Cerebellar cortex (tissue), 1 donor: ENCODE measurements at places on chromosomes 1 and 21.

- no peak for DNase-seq
Observed at GRCh38 chr1:40886318-40887011, 24.3 kb upstream of the CITED4 start.

GRCh38 chr1:40539338-40539737 is 7.9 kb downstream of the ZNF684 start:
- DNase-seq, result no peak

GRCh38 chr1:178461701-178462100 is 35.1 kb downstream of the CLEC20A start:
- DNase-seq, result no peak

DNA sequence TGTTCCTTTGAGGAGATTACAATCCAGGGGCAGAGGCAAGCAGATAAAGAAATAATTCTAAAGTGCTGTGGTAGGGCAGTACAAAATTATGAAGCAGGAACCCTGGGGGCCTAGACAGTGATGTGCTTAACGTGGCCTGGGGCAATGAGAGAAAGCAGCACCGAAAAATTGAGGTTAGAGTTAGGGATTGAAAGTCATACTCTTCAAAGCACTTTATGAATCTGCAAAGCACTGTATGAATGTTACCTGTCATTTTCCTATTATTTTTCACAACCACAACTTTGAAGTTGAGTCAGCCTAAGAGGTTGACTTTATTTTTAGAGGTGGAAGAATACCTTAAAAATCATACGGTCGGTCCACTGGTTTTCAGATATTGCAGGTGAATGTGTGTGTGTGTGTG is 183.4 kb upstream of the NFIA start:
- DNase-seq, result no peak

DNA sequence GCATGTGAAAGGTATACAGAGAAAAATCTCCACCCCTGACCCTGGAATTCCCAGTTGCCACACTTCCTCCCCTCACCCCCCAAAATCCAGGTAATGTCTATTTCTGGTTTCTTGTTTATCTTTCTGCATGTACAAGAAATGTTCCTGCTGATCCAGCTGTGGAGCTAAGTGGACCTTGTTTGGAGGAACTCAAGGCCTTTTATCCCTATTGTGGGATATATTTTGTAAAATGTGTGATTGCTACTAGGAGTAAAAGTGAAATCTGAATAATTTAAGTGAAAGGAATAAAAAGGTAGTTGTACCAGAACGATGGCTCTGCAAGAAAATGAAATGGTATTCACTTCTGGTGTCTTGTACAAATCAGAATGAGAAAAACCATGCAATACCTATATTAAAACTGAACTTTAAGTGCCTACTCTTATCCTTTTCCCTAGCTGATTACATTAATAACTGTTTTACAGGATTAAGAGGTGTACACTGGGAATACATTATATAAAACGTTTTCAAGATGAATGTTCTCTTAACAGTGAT is 3.0 kb downstream of the SPEN start:
- DNase-seq, result no peak

DNA sequence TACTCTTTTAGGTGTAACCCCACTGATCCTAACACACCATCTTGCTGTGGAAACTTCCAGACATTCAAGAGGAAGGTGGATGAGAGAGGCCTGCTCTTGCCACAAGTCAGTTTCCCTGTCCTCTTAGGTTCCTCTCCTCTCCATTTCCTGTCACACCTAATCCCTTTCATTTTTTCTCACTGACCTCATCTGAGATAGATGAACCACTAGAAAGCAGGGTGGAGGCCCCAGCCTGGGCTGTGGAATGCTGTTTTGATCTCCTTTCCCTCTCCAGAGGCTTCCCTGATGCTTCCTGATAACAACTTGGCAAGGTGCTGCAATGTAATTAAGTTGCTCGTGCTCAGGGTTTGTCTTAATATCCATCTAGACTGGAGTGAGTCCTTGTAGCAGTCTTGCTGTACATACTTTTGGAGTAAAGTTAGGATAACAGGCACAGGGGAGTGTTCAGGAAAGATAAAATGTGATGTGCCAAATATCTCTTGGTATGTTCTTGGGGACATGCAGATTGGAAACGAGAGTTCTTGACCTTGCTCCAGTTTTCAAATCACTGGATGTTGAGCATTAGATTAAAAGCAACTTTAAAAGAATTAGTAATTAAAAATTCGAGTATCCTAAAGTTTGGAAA is 11.2 kb downstream of the LRRC42 start:
- no peak for DNase-seq

DNA sequence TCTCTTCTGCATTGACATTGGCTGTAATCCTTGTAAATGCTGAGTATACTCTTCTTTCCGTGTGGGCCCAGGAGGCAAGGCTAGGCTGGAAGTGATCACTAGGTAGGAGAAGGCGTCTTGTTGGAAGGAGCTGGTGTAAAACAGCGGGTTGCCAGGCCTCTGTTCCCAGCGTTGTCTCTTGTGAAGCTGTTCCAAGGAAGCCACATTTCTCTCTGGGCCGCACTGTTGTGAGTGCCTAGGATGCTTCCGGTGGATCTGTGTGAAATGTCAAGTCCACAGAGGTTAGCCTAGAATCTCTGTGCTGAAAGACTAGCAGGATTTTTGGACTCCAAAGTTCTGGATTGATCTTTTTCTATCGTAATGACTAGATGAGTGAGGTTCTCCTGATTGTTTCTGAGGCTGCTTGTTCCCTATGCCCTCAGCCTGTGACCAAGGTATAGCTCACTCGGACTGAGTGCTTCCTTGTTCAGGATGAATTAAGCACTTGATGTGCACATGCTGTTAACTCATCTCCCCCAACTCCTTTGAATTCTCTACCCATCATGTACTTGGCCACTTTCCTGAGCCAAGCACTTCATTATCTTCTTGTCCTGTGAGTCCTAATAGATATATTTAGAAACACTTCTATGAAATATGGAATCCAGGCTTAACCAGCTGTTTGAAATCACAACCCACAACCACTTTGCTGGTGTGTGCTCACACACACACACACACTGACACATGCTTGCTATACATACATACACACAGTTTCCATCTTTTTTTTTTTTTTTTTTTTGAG is 63.3 kb downstream of the PBX1 start:
- no peak for DNase-seq

DNA sequence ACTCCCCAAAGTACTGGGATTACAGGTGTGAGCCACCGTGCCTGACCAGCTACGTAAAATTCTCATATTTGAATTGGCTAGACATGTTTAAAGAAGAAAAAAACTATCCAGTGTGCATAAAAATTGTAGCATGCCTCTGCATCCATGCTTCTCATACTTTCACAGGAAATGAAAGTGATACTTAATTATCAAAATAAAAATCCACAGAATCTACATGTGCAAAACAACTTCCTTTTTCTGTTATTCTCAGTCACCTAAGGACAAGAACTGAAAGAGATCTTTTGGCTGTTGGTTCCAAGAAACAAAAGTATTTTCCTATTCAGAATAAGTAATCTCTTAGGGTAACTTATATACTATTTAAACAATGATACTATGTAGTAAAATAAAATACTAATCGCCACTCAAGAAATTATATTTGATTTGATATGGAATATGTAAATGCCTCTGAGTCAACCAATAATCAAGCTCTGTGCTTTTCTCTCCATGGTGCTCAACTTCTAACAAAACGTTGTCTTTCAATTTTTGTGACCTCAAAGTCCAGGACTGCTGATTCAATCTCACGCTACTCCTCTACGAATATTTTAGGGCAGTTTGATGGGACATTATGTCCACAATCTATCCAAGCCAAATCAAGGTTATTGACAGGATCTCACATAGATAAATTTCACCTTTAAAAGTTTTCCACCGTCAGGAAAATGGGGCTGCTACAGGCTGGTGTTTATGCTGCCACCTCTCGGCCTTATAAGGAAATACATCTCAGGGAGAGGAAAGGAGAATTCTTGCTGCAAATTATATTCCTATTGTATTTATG is 102.7 kb downstream of the ZNF281 start:
- DNase-seq, result peak; percentile 20

GRCh38 chr1:50474859-50475809 is 51.9 kb upstream of the DMRTA2 start:
- peak; percentile 22 for DNase-seq

- DNase-seq, result no peak
Observed at GRCh38 chr1:82901118-82901517, 1097.8 kb downstream of the TTLL7 start.

DNA sequence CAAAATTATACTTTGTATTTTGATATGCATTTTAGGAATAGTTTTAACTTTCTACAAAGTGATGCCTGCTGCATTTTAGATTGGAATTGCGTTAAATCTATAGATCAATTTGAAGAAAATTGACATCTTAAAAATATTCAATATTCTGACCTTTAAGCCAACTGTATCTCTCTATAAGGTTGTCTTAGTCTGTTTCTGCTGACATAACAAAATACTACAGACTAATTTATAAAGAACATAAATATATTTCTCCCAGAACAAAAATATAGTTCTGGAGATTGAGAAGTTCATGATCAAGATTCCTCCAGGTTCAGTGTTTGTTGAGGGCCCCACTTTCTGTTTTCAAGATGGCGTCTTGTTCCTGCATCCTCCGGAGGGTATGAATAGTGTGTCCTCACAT is 73.6 kb upstream of the NEGR1 start:
- DNase-seq, result no peak

DNA sequence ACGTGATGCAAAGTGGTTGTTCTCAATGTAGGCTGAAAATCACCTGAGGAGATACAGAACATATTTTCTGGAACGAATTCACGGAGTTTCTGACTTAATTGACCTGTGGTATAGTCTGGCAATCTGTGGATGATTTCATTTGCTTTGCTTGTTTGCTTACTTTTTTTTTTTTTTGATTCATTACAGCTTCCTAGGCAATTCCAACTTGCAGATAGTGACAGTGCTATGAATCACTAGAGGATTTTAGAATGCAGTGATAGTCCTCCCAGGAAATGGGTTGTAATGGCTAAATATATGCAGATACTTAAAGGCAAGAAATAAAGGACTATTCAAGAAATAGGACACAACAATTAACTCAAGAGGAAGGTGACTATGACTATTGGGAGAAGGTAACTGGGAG is 1378.1 kb upstream of the PRMT6 start:
- DNase-seq, result no peak

- DNase-seq, result no peak
Observed at GRCh38 chr1:79549201-79549600, 542.7 kb upstream of the ADGRL4 start.

GRCh38 chr1:171796592-171796991 is 15.1 kb downstream of the METTL13 start:
- no peak for DNase-seq

DNA sequence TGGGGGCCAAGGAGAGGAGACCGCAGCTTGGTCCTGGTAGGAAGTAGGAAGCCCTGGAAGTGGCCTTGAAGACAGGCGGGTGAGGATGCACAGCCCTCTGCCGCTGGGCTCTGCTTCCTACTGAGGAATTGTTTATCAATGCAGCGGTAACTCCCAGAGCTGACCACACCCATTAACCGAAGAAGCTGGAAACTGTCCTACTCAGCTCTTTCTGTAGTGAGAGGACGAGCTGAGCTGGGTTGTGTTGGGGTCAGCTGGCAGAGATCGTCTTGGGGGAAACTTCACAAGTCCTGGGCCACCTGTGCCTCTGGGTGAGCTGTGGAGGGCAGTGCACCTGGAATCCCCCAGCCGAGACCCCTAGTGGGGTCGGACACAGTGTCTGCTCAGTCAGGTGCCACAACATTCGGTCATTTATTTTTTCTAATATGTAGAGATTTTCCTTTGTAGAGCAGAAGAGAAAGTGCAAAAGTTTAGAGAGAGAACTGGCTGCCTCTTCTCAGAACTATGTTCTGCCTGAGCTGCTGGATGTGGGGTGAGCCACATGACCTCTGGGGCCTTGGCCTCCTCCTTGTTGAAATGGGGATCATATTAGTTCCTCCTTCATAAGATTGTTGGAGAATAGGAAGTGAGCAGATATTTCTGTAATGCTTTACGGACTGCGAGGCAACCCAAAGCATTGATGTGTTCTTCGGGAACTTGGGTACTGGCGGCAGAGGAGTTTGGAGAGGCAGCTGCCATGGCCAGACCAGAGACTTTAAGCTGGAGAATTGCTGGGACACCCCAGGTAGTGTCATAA is 3.6 kb downstream of the NECAP2 start:
- DNase-seq, result no peak

DNA sequence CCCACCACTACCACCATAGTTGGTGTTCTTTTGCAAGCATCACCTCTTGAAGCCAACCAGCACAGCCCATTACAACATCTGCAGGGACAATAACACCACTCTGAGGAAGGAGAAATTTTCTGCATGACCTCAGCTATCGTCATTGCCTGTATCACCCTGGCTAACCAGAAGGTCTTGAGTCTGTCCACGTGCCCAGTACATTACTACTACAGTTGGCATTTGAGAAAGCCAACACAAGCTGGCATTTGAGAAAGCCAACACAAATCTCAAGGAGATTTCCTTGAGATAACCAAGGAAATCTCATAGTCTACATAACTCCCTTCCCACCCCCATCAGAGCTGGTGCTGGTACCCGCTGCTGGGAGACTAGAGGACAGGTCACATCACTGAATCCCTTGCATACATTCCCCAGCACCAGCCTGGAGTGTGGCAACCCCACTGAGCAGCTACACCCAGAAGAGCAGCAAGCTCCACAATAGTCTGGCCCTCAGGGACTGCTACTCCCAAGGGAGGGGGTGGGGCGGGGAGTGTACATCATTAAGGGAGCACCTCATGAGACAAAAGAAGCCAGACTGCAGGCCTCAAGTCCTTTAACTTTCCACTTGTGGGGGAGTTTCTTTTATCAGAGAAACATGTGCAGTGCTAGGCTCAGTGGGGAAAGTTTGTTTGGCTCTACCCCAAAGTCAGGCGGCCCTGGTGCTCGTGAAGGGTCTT is 46.0 kb upstream of the GUCA2A start:
- DNase-seq, result no peak

DNA sequence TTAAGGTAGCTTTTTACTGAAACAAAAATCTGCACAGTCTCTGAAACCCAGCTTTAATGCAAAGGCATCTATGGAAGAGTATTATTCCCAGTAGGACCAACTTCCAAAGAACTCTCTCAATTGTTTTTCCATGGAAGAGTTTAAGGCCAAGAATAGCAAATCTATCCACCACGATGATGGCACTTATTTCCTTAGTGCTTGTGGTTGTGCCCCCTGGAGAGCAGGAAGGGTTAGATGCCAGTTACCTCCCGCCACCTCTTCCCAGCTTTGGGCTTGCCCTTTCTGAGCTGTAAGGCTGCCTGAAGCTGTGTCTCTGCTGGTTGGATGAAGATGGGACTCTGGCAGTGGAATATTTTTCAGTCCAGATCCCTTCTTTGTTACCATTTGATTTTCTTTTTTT is 4.8 kb upstream of the ATP1A1 start:
- DNase-seq, result no peak

GRCh38 chr1:244675167-244675566 is 22.2 kb downstream of the DESI2 start:
- DNase-seq, result no peak

GRCh38 chr21:43025636-43026180 is 49.9 kb downstream of the CBS start:
- no peak for DNase-seq

- DNase-seq, result peak; percentile 87
Observed at GRCh38 chr1:226064816-226065248, 2.3 kb downstream of the H3-3A start.

GRCh38 chr1:30840904-30841598 is 67.5 kb downstream of the SDC3 start:
- DNase-seq, result no peak

- DNase-seq, result no peak
Observed at GRCh38 chr1:107900090-107900945, 64.7 kb downstream of the VAV3 start.

GRCh38 chr1:83516369-83516768 is 482.6 kb downstream of the TTLL7 start:
- no peak for DNase-seq
